ENCODE measurements at places on chromosomes 2 and 18. TPM values are rescaled to one million over a fixed set of nuclear protein-coding genes. Genes with fewer than 3 reads are reported as not detected.

DNA sequence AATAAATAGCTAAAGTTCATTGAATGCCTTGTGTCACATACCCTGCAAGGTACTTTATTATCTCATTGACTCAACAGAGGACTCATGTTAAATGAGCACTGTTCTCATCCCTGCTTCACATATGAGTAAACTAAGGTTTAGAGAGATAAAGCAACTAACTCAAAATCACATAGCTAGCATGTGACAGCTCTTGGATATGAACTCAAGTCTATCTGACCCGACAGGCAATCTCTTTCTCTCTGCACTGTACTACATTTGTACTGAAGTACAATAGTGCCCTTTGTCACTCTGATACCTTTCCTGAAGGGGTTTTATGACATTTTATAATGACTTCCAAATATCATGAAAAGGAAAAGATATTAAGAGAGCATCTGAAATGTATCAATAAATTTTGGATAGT is 297.5 kb upstream of the UBE2E3 start:
- DNase-seq = no peak

DNA sequence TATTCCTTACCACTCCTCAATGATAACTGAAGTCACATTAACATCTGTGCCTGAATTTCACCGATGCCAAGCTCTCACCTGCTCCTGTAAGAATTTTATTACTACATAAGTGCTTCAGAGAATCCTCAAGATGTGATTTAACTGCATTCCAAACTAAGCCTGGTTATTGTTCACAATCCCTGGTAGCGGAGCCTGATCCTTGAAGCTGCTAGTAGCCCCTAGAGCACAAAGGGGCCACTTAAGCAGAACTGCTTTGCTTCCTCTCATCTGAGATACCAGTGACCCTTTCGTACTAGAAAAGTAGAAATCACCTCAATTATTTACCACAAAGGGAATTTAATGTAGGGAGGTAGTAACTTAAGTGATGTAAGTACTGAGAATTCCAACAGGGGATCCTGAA is 529.6 kb downstream of the CPS1 start:
- no peak for DNase-seq

- no peak for DNase-seq
Observed at GRCh38 chr2:68834737-68835376, 36.3 kb downstream of the BMP10 start.

Gene ADD2
- 7.0 TPM for polyA plus RNA-seq

GRCh38 chr2:234494361-234495250 is 2.3 kb downstream of the ARL4C start:
- no peak for DNase-seq

- no peak for DNase-seq
Observed at GRCh38 chr2:3463944-3464343, 55.4 kb downstream of the ADI1 start.

Gene ARMC9
- polyA plus RNA-seq = 27.4 TPM

- DNase-seq = no peak
Observed at GRCh38 chr18:45688833-45689232, 35.1 kb upstream of the SLC14A1 start.
